8988T (cell line): ENCODE measurements at places on chromosomes 1 and 21.

- DNase-seq = no peak
Observed at GRCh38 chr1:21314743-21315396, 24.6 kb upstream of the ECE1 start.

- no peak for DNase-seq
Observed at GRCh38 chr1:59994302-59995198, 68.0 kb upstream of the CYP2J2 start.

DNA sequence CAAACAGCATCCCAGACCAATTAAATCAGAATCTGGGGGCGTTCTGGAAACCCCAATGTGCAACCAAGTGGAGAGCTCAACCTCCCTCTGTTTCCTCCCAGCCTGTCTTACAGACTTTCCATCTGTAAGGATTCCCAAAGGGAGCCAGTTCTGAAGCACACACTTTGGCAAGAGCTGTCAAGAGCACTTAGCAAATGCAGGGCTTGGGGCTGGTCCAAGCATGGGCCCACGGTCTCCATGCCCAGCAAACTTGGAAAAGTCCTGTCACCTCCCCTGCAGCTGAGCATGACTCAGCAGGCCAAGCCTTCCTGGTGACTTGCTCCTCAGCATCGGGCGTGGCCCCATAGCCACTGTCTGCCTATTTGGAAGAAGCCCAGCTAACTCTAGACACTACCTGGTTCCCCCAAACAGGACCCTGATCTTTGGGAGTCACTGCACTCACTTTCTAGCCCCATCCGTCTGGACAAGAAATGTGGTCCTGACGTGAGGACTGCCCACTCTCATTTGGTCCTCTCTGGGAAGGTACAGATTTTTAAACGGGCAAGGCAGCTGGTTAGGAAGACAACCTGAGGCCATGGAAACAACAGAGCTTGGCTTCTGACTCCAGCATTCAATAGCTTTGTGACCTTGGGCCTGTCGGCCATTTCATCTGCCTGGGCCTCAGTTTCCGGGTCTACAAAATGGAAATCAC is 16.9 kb downstream of the SLC2A1 start:
- peak; percentile 61 for DNase-seq

DNA sequence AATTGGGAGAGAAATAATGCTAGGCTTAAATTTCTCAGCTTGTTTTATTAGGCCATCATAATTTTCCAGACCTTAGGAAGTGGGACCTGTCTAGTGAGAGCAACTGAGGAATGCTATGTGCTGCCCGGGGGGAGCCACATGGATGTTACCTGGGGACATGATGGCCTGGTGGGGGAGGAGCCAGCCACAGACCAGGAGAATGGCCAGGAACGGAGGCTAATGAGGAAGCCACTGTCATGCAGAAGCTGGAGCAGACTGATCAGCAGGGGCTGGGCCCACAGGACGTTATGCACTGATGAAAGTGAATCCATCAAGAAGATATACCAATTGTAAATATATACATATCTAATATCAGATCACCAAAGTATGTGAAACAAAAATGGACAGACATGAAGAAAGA is 4.6 kb upstream of the KRTAP10-1 start:
- DNase-seq = no peak

DNA sequence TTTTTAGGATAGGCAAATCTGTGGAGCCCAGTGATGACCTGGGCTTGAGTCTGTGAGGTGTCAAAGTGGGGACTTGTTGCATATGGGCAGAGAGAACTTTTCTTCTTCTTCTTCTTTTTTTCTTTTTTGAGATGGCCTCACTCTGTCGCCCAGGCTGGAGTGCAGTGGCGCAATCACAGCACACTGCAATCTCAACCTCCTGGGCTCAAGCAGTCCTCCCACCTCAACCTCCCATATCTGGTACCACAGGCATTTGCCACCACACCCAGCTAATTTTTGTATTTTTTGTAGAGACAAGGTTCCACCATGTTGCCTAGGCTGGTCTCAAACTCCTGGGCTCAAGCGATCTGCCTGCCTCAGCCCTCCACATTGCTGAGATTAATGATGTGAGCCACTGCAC is 80.3 kb downstream of the RD3 start:
- no peak for DNase-seq

- no peak for DNase-seq
Observed at GRCh38 chr1:183467687-183468086, 4.6 kb upstream of the SMG7 start.

DNA sequence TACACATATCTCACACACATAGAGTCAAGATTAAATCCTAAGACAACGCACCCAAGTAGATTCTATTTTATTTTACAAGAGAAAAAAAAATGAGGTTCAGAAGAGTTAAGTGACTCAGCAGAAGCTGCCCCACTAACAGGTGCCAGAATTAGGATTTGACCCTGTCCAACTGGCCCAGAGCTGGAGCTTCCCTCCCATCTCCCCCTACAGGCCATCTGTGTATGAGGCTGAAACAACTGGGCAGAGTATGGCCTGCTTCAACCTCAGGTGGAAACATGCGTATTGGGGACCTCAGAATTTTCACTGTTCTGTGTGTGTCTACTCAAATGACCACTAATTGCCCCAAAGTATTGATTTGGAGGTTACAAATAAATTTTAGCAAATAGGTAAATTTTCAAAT is 29.9 kb downstream of the PSMG1 start:
- no peak for DNase-seq

DNA sequence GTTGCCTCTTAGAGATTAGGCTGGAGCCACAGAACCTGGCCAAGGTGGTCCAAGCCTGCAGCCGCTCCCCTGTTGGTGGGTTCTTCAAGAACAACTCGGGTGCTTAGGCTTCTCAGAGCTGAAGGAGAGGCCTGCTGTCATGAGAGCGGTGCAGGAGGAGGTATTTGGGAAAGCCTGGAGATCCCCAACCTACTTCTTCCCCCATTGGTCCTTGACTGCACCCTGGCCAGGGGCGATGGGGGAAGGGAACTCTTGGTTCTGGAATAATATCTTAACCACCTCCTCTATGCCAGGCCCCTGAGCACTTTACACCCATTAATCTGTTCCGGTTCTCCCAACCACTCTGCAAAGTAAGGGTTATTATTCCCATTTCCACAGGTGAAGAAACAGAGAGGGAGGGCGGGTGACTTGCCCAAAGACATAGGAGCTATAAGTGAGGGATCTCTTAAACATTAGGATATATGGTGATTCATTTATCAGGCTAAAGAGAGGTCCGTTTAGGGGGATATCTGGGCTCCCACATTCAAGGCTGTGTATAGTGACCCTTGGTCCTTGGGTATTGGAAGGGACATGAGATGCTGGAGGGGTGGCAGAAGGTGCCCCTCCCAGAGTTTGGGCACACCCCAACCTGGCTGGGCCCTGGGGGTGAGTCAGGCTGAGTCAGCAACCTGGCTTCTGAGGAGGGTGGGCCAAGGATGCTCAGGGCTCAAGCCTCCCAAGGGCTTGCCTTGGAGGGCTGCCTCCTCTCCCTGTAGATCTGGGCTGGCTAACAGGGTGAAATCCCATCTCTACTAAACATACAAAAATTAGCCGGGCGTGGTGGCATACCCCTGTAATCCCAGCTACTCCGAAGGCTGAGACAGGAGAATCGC is 5.2 kb downstream of the TRNP1 start:
- DNase-seq = peak; percentile 66

- DNase-seq = no peak
Observed at GRCh38 chr21:29208682-29209059, 78.2 kb downstream of the MAP3K7CL start.

GRCh38 chr1:207923561-207923960 is 12.6 kb upstream of the CD34 start:
- no peak for DNase-seq
